ENCODE measurements at places on chromosomes 2 and 18.

GRCh38 chr2:237901932-237902850 lies 42.8 kb downstream of the RAMP1 start:
- DNase-seq: no peak

DNA sequence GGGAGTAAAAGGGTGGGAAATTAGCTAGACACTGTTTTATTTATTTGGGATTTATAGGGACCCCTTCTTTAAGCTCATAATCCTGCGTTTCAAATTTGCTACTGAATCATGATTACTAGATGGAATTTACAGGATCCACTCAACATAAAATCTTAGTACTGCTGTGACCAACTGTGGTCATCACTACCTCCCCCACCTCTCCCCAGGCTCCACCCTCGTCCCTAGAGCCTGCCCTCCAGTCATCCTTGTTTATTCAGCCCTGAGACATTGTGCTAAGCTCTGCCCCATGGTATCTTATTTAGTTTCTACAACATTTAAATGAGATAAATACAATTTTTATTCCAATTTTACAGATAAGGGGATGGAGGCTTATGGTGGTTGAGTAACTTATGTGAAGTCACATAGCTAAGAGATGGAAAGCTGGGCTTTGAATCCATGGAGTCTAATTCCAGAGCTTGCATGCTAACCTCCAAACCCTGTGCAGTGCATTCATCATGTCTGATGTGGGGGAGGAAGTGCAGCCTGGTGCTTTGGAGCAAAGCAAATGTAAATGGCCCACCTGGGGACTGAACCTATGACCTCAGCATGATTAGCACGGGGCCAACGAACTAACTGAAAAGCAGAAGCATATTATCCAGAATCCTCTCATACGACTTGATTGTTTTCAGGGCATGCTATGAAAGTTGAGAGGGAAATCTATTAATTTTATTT lies 502.4 kb downstream of the TMEM182 start:
- DNase-seq: no peak

- no peak for DNase-seq
These were observed 19.0 kb downstream of the UBE2E3 start for GRCh38 chr2:180999274-180999964.

- DNase-seq: no peak
These were observed 101.7 kb upstream of the ETAA1 start for GRCh38 chr2:67295406-67295805.

DNA sequence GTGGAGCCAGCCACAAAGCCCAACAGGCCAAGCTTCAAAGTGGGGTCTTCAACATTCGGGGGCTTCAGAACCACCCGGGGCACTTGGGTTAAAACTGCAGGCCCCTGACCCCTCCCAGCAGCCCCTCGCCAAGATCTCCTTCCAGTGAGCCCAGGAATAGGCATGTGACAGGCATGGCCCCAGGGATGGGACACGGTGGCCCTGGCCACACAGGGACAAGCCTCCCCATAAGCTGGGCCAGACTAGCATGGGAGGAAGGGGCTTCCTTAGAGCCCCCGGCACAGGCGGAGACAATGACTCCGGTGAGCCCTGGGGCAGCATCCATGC lies 52.4 kb downstream of the BIN1 start:
- DNase-seq: no peak

DNA sequence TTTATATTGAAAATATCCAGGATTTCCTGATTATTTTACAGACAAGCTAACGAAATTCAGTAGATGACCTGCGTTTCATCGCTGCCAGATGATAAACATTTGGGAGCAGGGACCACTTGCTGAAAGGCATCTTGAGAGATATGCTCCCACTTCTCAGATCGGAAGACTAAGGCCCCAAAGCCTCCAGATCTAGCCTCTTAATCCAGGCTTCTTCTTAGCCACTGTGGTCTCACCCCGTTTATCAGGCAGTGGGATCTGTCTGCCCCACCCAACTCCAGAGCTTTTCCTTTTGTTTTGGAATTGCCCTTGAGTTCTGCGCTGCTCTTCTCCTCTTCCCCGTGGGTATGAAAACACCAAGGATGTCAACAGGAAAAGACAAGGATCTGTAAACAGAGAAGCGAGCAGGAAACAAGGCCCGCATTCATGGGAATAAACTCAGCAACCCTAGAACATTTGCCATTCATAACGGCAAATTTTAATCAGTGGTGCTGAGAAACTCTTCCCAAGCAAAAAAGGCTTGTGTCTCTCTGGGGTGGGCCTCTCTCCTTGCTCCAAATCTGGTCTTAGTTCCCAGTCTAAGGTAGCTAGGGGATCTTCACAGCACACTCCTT lies 21.4 kb downstream of the MYL12B start:
- DNase-seq: no peak

DNA sequence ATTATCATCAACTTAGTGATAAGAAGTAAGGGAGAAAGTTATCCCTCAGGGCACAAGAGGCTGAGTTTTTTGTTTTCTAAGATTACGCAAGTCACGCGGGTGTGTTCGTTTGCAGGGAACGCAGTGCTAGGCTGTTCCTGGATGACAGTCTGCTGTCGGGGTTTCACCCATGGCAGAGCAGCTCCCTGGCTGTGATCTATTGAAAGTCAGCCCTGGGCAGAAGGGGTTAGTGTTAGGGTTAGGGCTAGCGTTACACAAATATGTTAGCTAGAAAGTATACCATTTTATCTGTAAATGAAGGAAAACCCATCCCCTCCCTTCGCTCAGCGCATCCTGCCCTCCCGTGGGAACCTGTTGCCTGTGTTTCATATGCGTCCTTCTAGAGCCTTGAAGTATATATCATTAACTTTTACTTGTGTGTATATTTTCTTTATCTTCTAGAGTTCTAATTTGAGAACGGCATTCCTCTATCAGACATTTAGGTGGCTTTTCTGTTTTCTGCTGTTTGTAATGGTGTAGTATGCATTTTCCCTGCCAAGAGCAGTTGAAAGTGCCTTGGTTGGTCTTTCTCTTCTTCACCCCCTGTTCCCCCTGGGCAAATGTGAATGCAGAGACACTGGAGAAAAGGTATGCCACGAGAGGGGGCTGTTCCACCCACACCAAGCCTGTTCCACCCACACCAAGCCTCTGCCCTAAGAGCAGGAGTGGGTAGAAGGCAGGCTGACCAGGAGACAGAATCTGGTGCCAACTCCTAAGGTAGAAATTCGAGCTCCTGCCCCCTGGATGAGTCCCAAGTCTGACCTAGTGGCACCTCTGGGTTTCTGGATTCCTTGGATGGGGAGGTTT lies 47.0 kb downstream of the ARMC9 start:
- peak; percentile 41 for DNase-seq

DNA sequence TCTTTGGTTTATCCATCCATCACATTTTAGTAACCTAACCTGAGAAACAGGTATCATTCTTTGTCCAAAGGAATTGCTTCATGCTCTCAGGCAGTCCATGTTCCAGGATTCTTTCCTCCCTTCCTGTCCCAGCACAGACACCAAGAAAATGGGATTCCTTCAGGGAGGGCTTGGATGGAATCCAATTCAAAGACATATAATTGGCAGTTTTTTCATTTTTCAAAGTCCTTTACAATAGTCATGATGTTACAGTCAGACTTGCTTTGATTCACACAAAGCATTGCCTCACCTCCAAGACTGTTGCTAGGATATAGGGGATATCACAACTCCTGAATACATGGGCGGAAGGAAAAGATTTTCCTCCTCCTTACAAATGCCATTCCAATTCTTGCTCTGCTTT lies 241.4 kb upstream of the ACVR2A start:
- DNase-seq: no peak

GRCh38 chr2:50991602-50992001 lies 40.3 kb downstream of the NRXN1 start:
- DNase-seq: no peak

DNA sequence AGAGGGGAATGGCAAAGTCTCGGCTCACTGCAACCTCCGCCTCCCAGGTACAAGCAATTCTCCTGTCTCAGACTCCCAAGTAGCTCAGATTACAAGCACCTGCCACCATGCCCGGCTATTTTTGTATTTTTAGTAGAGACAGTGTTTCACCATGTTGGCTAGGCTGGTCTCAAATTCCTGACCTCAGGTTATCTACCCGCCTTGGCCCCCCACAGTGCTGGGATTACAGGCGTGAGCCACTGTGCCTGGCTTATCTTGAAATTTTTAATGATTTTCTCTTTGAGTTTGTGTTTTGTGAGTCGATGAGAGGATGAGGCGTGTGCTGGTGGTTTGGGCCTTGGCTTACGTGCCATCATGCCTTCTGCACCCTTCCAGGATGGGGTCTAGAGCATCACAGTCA lies 101.3 kb upstream of the ST3GAL5 start:
- DNase-seq: no peak

DNA sequence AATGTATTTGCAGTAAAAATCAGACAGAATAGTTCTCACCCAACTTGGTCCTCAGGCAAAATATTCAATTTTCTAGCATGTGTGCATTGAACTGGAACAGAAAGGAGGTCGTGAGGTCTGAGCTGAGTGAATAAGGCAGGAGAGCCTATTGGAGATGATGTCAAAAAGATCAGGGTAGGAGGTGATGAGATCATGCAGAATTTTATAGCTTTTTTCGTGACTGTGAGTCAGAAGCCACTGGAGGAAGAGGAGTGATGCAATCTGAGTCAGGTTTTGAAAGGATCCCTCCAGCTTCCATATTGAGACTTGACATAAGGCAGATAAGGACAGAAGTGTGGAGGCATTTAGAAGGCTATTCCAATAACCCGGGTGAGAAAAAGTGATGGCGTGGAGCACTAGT lies 299.5 kb upstream of the SOX11 start:
- no peak for DNase-seq

DNA sequence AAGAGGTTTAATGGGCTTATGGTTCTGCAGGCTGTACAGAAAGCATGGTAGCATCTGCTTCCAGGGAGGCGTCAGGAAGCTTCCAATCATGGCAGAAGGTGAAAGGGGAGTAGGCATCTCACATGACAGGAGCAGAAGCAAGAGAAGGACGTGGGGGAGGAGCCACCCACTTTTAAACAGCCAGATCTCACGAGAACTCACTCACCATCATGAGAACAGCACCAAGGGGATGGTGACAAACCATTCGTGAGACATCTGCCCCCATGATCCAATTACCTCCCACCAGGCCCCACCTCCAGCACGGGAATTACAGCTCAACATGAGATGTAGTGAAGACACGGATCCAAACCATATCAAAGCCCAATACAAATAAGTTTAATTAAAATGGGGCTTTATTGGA lies 113.8 kb downstream of the ATL2 start:
- DNase-seq: no peak

DNA sequence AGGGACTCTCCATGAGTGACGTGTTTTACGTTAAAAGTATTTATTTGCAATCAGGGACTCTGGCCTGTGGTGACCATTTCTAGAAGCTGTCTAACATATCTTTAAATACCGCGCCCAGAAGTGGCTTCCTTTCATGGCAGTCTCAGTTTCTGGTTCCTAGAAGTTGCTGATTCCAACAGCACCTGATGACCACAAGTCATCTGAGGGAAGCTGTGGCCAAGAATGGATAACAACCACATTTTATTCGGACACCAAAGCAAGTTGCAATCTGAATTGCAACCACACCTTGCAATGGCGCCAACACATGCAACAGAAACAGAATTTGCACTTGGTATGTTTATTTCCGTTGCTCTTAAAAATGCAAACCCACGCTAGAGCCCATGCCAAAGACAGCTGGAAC lies 33.1 kb downstream of the MEX3C start:
- DNase-seq: no peak

GRCh38 chr2:198571393-198571792 lies 767.0 kb downstream of the PLCL1 start:
- no peak for DNase-seq

GRCh38 chr18:73752965-73753364 lies 394.7 kb downstream of the FBXO15 start:
- DNase-seq: no peak

GRCh38 chr2:217357886-217358620 lies 498.2 kb upstream of the TNP1 start:
- no peak for DNase-seq

DNA sequence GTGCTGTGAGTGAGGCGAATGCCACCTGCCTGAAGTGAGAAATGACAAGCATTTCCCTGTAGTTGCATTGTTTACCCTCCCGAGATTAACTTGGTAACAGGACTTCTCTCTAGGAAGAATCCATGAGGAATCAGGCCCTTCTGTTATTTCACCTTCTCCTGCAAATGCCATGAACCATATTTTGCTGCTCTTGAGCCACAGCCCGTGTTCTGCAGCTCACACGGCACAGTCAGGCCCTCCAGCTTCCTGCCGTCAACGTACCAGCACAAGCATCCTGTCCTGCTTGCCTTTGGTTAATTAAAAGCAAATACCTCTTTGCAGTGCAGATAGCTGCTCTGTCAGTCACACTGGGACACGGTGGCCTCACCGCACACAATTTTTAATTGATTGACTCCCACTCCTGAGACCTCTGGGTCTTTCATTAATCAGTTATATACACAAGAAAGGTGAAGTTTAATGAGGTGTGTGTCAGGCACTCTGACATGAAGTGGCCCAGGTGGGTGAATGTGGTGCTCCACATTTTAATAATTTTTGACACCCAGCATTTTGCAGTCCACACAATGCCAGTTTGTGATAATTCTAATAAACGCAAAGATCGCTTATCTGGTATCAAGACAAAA lies 95.3 kb upstream of the ASB18 start:
- no peak for DNase-seq

GRCh38 chr2:107634172-107634571 lies 192.5 kb upstream of the RGPD4 start:
- no peak for DNase-seq

DNA sequence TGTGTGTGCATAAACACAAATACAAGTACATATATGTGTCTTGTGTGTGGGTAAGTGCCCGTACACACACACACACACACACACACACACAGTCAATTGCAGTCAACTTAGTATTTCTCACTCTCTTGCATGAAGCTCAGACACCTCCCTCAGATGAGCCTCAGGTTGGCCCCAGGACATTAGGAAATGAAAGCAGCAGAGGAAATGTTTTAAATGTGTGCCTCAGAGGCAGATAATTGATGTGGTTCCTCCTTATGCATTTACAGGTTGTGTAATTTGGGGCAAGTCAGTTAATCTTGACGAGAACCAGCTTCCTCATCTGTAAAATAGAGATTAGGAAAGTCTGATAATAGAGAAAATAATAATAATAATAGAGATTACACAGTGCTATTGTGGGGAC lies 814.0 kb upstream of the ID2 start:
- DNase-seq: no peak

- no peak for DNase-seq
These were observed 1.2 kb upstream of the BARD1 start for GRCh38 chr2:214810671-214811070.
